Endothelial cell (in vitro differentiated cells): ENCODE measurements at places on chromosomes 1 and 21. TPM values are rescaled to one million over a fixed set of nuclear protein-coding genes. Genes with fewer than 3 reads are reported as not detected.

- H3K4me3 ChIP-seq = no peak overlapping the region
- no peak overlapping the region for H3K27ac ChIP-seq
- DNase-seq = no peak
- H3K27me3 ChIP-seq = peaks cover 3% of the 10 kb centered on the region
- no peaks in the 10 kb centered on the region for H3K36me3 ChIP-seq
- no peaks in the 10 kb centered on the region for H3K4me1 ChIP-seq
Measured at GRCh38 chr1:201317551-201317950, 34.2 kb downstream of the PKP1 start.

GRCh38 chr1:26677306-26678115, 18.3 kb upstream of the ARID1A start:
- no peaks in the 10 kb centered on the region for H3K27me3 ChIP-seq
- no peak overlapping the region for H3K4me3 ChIP-seq
- H3K36me3 ChIP-seq = no peaks in the 10 kb centered on the region
- peak overlapping the region; percentile 51 for H3K27ac ChIP-seq
- DNase-seq = peak; percentile 55

DNA sequence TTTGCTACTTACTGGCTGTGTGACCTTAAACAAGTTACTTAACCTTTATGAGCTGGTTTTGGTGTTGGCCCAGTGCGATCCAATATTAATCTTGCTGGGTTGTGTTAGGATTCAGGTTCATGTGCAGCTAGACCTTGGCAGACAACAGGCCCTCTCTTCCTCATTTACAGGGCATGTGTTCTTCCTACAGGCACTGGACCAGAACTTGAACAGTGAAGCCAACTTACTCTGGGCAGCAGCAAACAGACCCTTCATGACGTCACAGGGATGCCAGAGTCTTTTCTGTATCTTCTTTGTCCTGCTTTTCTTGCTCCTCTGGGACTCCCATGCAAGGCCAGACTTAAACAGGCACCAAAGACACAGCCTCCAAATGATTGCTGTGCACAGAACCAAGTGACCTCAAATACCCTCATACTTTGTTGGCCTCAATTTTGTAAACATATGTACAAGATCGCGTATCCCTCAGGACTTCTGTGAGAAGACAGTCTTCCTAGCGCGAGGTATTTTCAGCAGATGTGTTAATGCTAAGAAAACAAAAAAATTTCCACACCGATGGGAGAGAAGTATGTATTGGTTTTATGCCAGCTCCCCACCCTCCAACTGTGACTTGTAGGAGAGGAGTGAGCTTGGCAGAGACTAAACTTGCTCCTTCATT, 73.7 kb downstream of the URB2 start:
- no peak for DNase-seq
- H3K4me1 ChIP-seq = no peaks in the 10 kb centered on the region
- H3K36me3 ChIP-seq = no peaks in the 10 kb centered on the region
- no peak overlapping the region for H3K4me3 ChIP-seq
- no peak overlapping the region for H3K27ac ChIP-seq

GRCh38 chr1:156833603-156834002, 17.0 kb upstream of the SH2D2A start:
- no peak overlapping the region for H3K27ac ChIP-seq
- H3K36me3 ChIP-seq = no peaks in the 10 kb centered on the region
- no peak for DNase-seq
- H3K4me1 ChIP-seq = no peaks in the 10 kb centered on the region

DNA sequence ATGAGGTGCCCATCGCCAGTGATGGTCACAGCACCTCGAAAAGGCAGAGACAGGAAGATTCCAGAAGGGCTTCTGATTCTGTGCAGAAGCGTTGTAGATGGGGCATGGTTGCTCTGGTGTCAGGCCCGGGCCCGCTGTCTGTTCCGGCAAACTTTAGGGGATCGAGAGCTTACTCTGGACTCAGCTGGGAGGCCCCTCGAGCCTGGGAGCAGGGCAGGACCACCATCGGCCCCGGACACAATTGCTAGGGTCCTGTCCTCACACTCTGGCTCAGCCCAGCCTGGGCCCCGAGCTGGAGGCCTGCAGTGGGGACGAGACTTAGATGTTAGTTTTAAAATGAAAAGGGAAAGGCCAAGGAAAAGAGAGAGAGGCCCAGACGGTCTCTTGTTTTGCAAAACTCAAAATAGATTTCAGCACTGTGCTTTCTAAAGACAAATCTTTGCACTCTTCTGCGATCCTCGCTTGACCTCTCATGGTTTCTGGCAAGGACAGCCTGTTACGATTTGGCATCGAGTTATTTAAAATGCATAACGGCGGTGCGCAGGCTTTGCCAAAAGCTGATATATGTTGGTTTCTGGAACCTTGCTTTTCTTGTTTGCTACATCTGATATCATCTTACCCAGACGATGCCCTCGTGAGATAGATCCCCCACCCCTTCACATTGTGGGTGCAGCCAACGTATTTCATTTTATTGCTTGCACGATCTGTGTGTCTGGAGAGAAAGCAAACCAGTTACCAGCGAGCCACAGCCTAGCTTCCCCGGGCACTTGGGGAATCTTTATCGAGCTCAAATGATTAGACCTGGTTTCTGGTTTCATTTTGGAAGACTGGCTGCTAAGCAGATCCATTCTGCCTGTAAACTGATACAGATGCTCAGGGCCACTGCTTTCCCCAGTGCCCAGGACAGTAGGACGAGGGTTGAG, 58.0 kb downstream of the PRDM16 start:
- H3K4me3 ChIP-seq = no peak overlapping the region
- H3K36me3 ChIP-seq = peaks cover 3% of the 10 kb centered on the region
- no peak for DNase-seq
- H3K27me3 ChIP-seq = peaks cover 17% of the 10 kb centered on the region
- no peak overlapping the region for H3K27ac ChIP-seq

- peaks cover 48% of the 10 kb centered on the region for H3K36me3 ChIP-seq
- DNase-seq = no peak
- peaks cover 2% of the 10 kb centered on the region for H3K27me3 ChIP-seq
- no peak overlapping the region for H3K27ac ChIP-seq
Measured at GRCh38 chr1:247317702-247318101, 14.0 kb downstream of the ZNF496 start.

- peak overlapping the region; percentile 98 for H3K4me3 ChIP-seq
- peaks cover 24% of the 10 kb centered on the region for H3K4me1 ChIP-seq
- DNase-seq = no peak
- H3K27ac ChIP-seq = no peak overlapping the region
Measured at GRCh38 chr1:212791261-212791675, 309 bp downstream of the NSL1 start.

GRCh38 chr1:197677313-197677712, 98.0 kb downstream of the DENND1B start:
- no peaks in the 10 kb centered on the region for H3K27me3 ChIP-seq
- H3K4me1 ChIP-seq = peaks cover 3% of the 10 kb centered on the region
- no peak overlapping the region for H3K27ac ChIP-seq
- no peak for DNase-seq
- H3K4me3 ChIP-seq = no peak overlapping the region
- H3K36me3 ChIP-seq = no peaks in the 10 kb centered on the region

DNA sequence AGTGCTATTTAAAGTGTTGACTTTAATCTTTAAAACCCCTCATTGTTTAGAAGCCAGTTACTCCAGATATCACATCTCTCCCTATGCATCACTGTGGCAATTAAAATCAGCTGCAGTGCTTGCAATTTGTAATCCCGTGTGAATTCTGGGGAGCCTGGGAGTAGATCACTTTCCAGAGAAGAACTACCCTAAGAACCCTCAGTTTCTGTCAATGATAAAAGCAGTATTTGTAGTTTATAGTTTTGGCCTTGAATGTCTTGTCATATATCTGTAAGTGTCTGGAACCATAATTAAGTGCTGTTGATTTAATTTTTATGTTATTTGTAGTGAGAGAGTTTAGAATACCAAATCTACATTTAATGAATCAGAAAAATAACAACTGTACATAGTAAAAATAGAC, 5.5 kb upstream of the SPAG17 start:
- H3K27me3 ChIP-seq = peaks cover 1% of the 10 kb centered on the region
- H3K4me1 ChIP-seq = peaks cover 1% of the 10 kb centered on the region
- H3K4me3 ChIP-seq = no peak overlapping the region
- DNase-seq = no peak
- H3K27ac ChIP-seq = no peak overlapping the region

DNA sequence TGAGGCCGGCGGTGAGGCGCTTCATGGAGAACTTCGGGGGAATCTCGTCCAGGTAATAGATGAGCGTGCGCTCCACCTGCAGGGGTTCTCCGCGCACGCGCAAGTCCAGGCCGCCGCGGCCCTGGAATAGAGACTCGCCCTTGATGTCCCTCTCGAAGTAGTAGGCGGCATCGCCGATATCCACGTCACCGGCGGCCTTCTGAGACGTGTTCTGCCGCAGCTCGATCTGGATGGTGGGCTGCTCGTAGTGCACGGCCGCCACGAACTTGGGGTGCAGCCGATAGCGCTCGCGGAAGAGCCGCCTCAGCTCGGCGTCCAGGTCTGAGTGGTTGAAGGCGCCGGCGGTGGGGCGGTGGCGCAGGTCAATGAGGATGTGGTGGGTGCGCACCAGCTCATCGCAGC, 726 bp downstream of the TACSTD2 start:
- peaks cover 8% of the 10 kb centered on the region for H3K4me1 ChIP-seq
- DNase-seq = no peak
- H3K4me3 ChIP-seq = no peak overlapping the region
- peaks cover 16% of the 10 kb centered on the region for H3K27me3 ChIP-seq
- no peak overlapping the region for H3K27ac ChIP-seq

DNA sequence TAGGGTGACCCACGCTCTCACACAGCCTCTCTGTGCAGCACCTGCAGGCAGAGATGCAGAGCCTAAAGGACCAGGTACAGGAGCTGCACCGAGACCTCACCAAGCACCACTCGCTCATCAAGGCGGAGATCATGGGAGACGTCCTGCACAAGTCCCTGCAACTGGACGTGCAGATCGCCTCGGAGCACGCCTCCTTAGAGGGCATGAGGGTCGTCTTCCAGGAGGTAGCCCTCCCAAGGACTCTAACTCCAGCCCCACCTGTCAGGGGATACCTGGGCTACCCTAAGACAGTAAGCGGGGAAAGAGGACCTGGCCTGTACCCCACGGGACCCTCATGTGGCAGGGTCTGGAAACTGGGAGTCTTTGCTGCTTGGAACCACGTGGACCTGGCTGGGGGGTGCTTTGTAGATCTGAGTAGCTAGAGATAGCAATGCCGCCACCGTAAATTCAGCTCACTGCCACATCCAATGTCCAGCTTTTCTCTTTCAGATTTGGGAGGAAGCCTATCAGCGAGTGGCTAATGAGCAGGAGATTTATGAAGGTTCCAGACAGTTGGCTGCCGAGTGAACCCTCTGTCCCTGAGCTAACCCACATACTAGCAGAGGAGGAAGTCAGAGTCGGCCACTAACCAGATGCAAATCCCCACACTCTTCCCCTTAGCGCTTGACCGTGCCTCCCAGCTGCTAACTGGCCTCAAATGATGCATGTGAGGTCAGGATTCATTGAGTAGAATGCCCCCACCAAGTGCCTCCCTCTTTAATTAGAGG, 6.5 kb downstream of the RNF207 start:
- H3K36me3 ChIP-seq = peaks cover 2% of the 10 kb centered on the region
- H3K27me3 ChIP-seq = peaks cover 11% of the 10 kb centered on the region

DNA sequence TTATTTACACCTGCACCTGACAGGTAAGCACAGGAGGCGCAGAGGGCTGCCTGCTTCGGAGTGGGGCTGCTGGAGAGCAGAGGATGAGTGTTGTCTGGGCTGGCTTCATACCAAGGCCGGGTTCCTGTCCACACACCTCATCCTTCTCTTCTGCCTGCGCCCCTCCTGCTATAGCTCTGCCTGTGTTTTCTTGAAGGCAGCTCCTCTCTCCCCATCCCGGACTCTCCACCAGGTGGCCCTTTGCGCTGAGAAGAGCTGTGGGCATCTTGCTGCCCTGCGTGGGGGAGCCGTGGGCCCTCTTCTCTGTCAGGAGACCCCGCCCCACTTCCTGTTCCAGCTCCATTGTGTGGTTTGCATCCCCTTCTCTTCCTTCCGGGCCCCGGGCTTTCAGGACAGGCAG, 35.0 kb downstream of the ARHGEF10L start:
- no peaks in the 10 kb centered on the region for H3K36me3 ChIP-seq
- peaks cover 11% of the 10 kb centered on the region for H3K27me3 ChIP-seq
- H3K27ac ChIP-seq = no peak overlapping the region
- H3K4me1 ChIP-seq = peaks cover 22% of the 10 kb centered on the region

DNA sequence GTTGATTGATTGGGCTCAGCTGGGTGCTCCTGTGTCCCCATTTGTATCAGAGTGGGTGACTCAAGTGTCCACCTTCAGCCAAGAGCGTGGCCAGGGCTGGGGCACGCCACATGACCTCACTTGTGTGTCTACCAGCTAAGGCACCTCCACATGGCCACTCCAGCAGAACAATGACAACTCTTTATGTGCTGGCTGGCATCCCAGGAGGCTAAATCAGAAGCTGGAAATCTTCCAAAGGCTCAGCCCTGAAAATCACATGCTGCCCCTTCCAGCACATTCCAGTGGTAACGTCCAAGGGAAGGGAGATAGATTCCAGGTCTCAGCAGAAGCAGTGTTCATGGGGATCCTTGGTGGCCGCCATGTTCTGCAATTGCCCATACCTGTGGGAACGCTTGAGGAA, 585.5 kb downstream of the AJAP1 start:
- no peak overlapping the region for H3K27ac ChIP-seq
- H3K36me3 ChIP-seq = peaks cover 3% of the 10 kb centered on the region
- H3K4me3 ChIP-seq = no peak overlapping the region
- H3K4me1 ChIP-seq = peaks cover 7% of the 10 kb centered on the region
- no peak for DNase-seq

- H3K27me3 ChIP-seq = peaks cover 7% of the 10 kb centered on the region
- no peak overlapping the region for H3K27ac ChIP-seq
- H3K36me3 ChIP-seq = peaks cover 32% of the 10 kb centered on the region
- peaks cover 69% of the 10 kb centered on the region for H3K4me1 ChIP-seq
Measured at GRCh38 chr1:153973071-153973470, 4.4 kb downstream of the JTB start.

DNA sequence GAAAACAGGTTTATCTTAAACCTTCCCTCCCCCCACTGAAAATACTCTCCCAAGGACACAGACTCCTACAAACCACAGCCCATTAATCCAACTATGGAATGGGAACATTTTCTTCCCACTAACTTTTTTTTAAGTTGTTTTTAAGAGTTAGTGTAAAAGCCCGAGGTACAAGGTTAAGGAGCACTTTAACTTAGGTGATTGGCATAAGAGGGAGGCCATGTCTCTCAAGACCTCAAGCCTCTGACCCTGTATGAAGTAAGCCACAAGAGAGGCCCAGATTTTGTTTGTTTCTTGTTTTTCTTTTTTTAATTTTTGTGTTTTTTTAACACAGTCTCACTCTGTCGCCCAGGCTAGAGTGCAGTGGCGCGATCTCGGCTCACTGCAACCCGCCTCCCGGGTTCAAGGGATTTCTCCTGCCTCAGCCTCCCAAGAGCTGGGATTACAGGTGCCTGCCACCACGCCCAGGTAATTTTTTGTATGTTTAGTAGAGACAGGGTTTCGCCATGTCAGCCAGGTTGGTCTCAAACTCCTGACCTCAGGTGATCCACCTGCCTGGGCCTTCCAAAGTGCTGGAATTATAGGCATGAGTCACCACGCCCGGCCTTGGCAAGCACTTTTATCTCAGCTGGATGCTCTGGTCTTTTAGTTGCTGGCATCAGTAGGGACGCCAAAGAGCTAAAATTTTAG, 14.4 kb downstream of the ARMH1 start:
- H3K27me3 ChIP-seq = peaks cover 2% of the 10 kb centered on the region
- no peak for DNase-seq
- H3K4me1 ChIP-seq = peaks cover 24% of the 10 kb centered on the region

The CCDC24 gene
- 4.2 TPM for total RNA-seq

The ATAD3C gene
- 2.9 TPM for total RNA-seq

The AMY2A gene
- total RNA-seq = not detected

The CFAP74 gene
- total RNA-seq = not detected

The KCNA10 gene
- total RNA-seq = not detected

The SDHB gene
- total RNA-seq = 44.9 TPM

The C1orf21 gene
- 7.5 TPM for total RNA-seq
